ENCODE measurements at places on chromosomes 2 and 18.
A peak's percentile ranks its signal among the peaks of the same experiment; 100 is the strongest.

DNA sequence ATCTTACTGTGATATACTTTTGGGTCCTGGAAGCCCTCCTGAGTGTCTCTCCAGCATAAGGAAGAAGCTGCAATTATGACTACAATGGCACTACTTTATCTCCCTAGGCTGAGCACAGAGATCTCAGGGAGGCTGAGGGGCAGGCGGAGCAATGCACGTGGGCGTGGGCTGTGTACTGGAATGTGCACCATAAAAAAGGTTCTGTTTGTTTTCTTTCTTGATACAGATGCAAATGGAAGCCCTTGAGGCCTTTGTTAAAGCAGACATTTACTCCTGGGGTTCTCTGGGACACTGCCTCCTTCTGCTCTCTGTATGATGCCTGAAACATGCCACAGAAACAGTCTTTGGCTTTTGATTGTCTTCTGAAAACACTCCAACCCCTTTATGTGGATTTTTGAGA lies 79.1 kb upstream of the DLX2 start:
- DNase-seq, result no peak

DNA sequence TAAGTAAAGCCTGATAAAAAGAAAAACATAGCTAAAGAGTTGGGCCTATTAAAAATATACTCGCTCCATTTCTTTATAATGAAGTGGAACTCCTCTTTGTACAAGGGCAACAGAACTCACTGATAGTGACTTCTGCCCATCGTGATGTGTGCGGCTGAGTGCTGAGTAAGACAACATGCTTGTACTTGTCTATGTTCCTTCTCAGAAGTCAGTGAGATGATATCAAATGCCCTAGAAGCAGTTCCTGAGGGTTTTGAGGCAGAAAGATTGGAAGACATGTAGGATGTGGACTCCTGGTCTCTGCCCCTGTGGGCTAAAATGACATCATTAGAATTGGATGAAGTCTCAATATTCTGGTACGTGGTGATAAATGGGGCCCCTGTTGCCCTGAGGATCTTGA lies 73.8 kb downstream of the USP40 start:
- no peak for DNase-seq

- no peak for DNase-seq
Observed at GRCh38 chr2:100895402-100895801, 75.5 kb downstream of the NPAS2 start.

- DNase-seq, result no peak
Observed at GRCh38 chr2:218577482-218578220, 9.0 kb downstream of the CNOT9 start.

DNA sequence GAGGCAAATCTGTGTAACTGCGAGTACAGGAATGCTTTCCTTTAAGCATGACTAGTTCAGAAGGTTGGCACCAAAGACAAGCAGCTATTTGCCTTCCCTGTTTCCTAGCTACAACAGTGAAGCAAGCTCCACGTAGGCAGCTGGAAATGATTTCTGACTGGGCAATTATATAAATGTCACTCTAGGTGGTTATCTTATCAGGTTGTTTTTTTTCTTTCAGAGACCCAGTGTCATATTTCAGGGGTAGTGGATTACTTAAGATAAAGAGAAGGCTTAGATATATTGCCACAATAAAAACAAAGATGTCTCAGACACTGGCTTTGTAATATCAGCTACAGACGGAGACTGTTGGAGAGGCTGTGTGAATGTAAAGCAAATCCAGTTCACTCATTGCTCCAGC lies 748.9 kb upstream of the NXPH2 start:
- no peak for DNase-seq

DNA sequence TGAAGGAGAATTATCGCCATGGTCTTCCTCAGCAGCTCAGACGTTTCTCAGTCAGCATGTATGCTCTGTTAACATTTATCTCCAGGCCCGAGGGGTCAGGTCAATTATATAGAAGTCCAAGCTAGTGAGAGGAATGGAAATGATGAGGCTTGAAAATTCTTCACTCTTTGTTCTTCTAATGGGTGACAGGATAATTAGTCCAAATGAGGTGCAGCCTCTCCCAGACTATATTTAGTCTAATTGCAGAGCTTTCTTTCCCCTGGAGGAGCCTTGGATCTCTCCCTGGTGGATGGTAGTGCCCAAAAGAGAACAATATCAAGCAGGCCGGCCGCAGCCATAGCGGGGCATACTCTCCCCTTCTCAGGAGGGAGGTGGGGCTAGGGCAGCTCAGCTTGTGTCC lies 51.4 kb upstream of the DTNB start:
- no peak for DNase-seq

GRCh38 chr2:239318790-239319661 lies 81.8 kb downstream of the HDAC4 start:
- no peak for DNase-seq

- DNase-seq, result no peak
Observed at GRCh38 chr2:219430633-219431615, 3.7 kb upstream of the SPEG start.

DNA sequence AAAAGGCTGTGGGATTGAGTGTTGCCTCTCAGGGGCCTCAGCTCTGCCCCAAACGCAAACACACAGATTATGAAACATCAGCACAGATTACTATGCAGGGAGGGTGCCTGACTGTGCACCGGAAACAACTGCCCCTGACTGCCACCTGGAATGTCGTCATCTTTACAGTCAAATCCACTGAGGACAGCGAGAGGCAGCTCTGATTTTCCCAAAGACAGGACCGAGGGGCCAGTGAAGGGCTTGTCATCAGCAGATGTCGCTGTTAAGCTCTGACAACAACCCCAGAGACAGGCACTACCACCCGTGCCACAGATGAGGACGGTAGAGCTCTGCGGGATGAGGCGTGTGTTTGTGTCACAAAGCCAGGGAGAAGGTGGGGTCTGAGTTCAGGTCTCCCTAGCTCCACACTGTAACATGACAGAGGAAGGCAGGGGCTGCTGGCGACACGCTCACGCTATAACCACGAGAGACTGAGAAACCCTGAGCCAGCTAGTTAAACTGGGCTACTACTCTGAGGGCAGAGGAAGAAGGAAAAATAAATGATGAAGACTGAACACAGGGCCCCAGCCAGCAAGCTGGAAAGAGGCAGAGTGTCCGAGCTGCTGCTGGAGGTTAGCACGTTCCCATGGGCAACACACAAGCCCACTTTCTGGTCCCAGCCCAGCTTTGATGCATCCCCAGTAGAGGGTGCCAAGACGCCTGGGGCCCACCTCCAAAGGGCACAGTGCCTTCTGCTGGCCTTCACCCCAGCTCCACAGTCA lies 47.0 kb downstream of the PARD6G start:
- DNase-seq, result no peak

DNA sequence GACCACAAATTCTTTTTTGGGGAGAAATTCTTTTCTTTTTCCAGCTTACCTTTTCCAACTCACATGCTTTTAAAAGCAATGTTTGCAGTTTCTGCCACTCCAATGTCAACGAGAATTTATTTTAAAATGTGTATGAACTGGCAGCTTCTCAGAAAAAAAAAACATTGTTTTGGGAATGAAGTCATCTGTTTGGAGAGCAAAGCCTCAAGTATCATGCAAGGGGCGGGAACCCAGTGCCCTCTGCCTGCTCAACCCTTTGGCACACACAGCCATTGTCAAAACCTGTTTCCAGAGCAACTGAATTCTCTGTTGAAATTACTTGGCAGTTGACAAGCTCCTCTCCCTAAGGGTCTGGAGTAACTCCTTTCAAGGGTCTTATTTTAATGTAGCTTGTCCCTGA lies 128.5 kb downstream of the QPCT start:
- peak; percentile 93 for DNase-seq

DNA sequence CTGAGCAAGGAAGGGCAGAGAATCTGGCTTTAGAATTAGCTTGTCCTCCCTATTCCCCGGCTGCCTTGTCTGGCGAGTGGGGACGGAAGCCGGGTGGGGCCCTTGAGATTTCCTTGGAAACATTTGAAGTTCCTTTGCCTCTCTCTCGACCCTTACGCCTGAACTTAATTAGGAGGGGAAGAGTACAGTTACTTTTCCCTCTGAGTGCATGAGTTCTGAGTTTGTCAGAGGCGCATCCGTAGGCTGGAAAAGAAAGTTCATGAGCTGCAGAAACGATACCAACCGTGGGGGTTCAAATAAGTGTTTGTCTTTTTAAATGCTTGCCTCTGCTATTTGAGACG lies 468 bp downstream of the PIKFYVE start:
- no peak for DNase-seq

DNA sequence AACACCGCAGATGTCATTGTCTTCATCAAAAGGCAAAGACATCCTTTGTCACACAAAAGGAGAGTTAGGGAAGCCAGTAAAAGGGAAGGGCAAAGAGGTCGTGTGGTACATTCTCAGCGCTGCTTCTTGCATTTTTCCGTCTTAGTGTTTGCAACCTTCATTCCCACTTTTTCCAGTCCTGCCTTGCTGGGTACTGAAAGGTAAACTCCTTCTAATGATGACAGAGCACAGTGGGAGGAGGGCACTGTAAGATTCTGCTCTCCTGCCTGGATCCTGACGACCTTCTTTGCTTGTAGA lies 424.3 kb upstream of the MEX3C start:
- DNase-seq, result no peak

DNA sequence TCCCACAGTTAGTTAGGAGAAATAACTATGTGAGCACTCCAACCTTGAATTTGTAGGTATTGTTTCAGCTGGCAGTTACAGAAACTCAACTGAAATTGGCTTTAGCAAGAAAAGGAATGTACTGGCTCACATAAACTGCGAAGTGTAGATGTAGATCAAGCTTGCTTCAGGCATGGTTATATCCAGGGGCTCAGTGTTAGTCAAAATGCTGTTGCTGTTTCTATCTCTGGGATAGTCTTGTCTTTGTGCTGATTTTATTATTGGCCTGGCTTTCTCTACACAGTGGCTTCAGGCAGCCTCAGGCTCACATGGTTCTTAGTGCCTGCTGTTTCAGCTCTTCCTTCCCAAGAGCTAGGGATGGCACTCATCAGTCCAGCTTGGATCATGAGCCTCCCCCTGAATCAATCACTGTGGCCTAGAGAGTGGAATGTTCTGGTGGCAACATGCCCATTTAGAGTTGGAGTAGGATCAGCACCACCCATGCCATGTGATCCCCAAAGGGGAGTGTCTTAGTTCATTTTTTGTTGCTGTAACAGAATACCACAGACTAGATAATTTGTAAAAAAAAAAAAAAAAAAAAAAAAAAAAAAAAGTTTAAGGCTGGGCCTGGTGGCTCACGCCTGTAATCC lies 69.1 kb upstream of the FOXI3 start:
- no peak for DNase-seq

- DNase-seq, result no peak
Observed at GRCh38 chr2:168181825-168182224, 65.6 kb downstream of the STK39 start.

- peak; percentile 93 for DNase-seq
Observed at GRCh38 chr2:237171396-237171795, 85.7 kb downstream of the COPS8 start.

- DNase-seq, result no peak
Observed at GRCh38 chr2:216165711-216166110, 56.6 kb downstream of the XRCC5 start.

DNA sequence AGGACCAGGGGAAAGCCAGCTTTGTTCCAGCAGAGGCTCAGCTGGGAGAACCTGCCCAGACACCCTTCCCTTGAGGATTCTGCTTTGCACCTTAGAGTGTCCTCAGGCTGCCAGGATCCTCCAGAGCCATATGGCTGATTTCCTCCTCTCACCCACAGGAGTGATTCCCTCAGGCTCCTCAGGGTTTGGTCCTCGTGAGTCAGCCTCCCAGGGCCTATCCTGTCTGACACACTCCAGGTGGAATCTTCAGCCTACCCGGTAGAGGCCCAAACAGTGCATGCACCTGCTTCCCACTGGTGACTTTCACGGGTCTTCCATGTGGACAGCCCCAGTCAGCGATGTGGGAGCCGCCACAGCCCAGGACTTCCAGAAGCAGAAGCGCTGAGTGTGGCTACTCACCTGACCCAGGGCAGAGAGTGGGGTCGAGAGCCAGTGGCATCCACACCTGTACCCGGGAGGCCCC lies 73.3 kb downstream of the TFCP2L1 start:
- no peak for DNase-seq

DNA sequence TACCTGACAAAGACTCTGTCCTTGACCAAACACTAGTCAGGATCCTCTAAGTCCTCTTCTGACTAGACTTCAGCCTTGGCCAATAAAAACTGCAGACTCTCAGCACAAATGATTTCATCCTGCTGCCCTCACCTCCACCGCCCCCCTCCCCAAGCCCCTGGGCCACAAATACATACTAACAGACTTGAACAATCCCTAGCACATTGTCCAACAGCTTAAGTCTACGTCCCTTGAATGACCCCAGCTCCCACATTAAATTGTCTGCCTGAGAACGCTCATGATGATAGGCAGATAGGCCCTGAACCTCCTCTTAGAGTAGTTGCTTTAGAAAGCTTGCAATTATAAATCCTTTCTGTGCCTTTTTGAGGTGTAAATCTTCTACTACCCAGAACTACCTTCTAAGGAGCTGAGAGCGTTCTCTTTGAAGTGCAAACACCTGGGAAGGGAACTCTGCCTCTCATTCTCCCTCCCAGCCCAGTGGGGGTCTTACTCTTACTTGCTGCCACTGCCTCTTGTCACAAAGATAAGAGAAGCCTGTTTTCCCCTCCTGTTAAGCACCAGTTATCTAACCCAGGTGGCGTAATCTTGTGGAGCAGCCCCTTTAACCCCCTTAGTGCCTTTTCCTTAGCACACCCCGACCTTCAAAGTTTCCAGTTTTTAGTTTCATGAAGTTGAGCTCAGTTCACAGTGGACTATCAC lies 1225.6 kb downstream of the LRP1B start:
- no peak for DNase-seq

Data from stromal cell of bone marrow (primary cell).